Esophagus mucosa (tissue), 1 donor: ENCODE measurements at places on chromosomes 13 and 19.
A peak's percentile ranks its signal among the peaks of the same experiment; 100 is the strongest.

- no peak for ATAC-seq
Observed at GRCh38 chr13:24234200-24234915, 73.8 kb downstream of the SPATA13 start.

GRCh38 chr19:50358483-50359327 lies 6.7 kb downstream of the NAPSA start:
- ATAC-seq = peak; percentile 39

DNA sequence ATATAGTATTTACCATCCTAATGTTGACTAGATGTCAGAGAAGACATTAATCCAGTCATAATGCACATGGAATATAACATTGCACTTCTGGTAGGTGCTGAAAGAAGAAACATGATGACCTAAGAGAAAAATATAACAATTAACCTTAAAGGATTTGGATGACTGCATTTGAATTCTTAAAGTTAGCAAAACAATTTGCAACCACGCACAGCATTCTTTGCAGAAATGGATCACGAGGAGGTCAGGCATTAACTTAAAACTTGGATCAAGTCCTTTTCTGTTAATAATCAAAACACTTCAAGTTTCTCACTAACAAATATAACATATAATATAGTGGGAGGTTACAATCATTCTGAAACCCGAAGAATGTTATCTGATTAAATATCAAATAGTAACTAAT lies 525.0 kb upstream of the SLITRK6 start:
- ATAC-seq = no peak

DNA sequence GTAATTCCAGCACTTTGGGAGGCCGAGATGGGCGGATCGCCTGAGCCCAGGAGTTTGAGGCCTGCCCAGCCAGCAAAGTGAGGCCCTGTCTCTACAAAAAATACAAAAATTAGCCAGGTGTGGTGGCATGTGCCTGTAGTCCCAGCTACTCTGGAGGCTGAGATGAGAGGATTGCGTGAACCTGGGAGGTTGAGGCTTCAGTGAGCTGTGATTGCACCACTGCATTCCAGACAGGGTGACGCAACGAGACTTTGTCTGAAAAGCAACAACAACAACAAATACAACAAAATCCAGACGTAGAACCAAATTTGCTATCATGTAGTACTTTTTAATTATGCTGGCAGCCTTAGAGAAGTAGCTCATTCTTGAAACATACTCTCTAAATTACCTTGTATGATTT lies 277.1 kb downstream of the KLF5 start:
- no peak for ATAC-seq

- peak; percentile 19 for ATAC-seq
Observed at GRCh38 chr19:1244693-1245451, 3.3 kb downstream of the ATP5F1D start.

GRCh38 chr13:61695147-61695546 lies 279.5 kb upstream of the PCDH20 start:
- ATAC-seq = no peak

DNA sequence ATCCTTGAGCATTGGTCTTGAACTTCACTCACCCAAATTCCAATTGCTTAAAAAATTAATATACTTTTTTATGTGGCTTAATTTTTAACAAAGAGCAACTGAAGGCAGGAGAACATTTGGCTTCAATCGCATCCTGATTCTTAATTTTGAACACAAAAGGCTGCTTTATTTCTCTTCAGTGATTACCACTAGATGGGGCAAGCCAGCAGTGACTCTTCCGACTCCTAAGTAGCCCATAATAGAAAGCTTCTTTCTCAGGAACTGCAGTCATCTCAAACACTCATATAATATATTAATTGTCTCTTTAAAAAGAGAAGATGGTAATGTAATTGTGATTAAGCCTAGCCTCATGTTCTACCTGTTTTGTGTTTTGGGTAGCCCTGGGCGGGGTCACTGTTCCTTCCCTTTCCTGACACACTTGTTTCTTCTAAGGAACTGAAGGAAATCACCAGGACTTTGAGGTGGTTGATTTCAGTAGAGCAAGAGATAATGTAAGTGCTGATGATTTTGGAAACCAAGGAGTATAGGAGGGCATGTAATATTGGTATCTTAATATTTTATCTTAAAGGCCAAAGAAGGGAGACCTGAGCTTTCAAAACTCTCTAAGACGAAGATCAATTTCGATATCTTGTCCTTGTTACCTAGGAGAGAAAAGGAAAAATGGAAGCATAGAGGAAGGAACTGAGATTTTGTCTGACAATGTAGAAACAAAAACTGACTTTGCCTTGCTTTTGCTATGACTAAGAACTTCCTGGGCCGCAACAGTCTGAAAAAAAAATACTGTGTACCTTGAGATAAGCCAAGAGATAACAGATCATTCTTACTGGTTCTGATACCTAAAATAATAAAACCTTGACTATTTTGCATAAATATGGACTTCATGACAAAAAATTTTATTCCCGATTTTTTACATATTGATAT lies 73.1 kb downstream of the TNFSF13B start:
- ATAC-seq = no peak

DNA sequence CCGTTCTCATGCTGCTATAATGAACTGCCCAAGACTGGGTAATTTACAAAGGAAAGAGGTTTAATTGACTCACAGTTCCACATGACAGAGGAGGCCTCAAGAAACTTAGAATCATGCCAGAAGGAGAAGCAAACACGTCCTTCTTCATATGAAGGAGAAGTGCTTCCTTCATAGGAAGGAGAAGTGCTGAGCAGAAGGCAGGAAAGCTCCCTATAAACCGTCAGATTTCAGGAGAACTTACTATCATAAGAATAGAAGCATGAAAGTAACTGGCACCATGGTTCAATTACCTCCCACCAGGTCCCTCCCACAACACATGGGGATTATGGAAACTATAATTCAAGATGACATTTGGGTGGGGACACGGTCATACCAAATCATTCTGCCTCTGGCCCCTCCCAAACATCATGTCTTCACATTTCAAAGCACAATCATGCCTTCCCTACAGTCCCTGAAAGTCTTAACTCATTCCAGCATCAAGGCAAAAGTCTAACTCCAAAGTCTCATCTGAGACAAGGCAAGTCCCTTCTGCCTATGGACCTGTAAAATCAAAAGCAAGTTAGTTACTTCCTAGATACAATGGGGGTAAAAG lies 10.6 kb downstream of the ACOD1 start:
- no peak for ATAC-seq

DNA sequence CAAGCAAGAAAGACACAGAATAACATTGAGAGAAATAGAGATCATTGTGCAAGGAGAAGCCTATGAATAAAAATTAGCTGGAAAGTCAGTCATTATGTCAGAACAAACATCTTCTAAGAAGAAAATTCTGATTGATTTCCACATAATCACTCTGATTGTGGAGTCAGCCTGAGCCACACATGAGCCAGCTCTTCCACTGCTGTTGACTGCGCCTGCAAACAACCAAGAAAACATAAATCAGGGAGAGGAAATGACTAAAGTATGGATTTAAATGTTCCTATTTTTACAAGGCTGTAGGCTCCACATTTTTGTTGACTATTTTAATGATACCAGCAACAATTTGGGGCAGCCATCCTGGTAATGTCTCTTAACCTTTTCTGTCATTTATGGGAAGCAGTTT lies 962.3 kb downstream of the EFNB2 start:
- no peak for ATAC-seq

- ATAC-seq = no peak
Observed at GRCh38 chr13:37594550-37594949, 4.0 kb downstream of the POSTN start.

DNA sequence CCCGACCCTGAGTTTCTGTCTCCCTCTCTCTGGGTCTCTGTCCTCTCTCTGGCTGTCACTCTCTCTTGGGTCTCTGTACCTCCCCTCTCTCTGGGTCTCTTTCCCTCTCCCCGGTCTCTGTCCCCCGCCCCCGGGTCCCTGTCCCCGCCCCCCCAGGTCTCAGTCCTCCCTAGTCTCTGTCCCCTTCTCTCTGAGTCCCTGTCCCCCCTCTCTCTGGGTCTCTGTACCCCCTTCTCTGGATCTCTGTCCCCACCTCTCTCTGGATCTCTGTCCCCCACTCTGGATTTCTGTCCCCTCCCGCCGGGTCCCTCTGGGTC lies 2.3 kb upstream of the FTL start:
- no peak for ATAC-seq

GRCh38 chr13:30299786-30300185 lies 7.6 kb downstream of the KATNAL1 start:
- ATAC-seq = no peak

DNA sequence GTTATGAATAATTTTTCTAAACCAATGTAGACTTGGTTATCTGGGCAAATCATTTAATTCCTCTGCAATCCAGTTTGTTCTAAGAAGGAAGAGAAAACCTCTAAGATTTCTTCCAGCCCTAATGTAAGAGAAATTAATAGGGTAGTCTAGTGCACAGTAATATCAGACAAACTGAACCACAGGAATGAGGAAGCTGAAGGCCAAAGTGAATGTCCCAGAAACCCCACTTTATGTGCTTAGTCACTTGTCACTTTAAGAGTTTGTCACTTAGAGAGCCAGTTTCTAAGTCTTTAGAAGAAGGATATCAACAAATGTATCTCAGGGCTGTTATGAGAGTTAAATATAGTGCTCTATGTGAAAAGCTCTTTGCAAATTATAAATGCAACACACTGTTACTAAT lies 750.6 kb downstream of the DIAPH3 start:
- ATAC-seq = no peak

GRCh38 chr13:42808341-42808940 lies 27.1 kb downstream of the FAM216B start:
- ATAC-seq = no peak

DNA sequence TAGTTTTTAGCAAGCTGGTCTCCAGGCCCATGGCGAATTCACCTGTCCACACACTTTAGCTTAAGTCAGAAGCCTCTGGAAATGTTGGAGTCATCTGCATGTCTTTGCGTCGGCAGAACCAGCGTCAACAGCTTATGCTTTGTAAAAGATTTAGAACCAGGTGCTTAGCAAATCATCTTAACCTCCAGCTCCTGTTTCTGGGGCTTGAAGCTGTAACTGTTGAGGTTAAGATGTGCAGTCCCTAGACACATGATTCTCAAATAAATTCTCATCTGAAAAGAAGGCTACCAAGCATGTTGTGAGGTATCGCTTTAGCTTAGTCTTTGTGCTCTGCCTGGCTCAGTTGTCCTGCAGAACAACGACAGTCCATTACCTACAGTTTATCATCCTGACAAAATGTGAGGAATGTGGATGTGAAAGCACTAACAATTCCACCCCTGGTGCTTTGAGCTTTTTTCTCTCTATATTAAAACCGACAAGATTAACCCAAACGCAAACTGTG lies 4.4 kb downstream of the EFNB2 start:
- ATAC-seq = no peak

DNA sequence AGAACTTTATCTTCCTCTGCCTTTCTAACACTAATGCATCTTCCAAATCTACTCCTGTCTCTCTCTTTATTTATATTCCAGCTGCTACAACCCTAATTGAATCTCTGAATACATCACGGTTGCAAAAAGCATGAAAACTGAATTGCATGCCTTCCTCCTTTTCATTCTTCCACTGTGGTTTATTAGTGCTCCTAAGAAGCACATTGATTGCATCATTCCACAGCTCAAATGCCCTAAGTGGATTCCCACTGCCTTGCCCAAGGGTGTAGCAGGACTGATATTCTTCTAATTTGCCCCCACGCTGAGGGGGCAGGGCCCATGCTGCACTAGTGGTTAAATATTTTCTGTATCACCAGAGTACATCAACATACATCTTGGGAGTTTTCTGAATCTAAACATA lies 640.8 kb downstream of the EFNB2 start:
- no peak for ATAC-seq

GRCh38 chr13:42650506-42650905 lies 76.6 kb downstream of the TNFSF11 start:
- no peak for ATAC-seq

GRCh38 chr13:113926951-113927660 lies 46.8 kb downstream of the C13orf46 start:
- ATAC-seq = no peak

GRCh38 chr19:17946965-17947784 lies 14.4 kb downstream of the CCDC124 start:
- ATAC-seq = peak; percentile 17

DNA sequence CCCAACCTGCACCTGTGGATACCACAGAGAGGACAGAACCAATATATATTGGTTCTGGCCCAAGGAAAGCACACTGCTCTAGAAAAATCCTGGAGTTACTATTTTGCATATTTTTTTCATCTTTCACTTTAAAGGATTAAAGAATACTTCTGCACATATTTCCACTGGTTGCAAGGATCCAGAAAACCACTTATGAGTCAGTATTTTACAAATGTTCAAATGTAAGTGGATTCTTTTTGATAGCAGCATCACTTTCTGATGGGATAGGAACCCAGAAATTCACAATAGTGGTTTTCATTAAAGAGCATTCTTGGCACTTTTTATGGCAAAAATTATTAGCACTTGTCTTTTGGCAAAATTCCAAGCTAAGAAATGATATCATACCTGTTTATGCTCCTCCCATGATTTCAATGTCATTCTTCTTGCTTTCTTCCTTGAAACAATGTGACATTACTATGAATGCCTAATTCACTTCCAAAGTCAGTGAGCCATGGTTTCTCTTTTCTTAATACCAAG lies 38.2 kb downstream of the MZT1 start:
- no peak for ATAC-seq

DNA sequence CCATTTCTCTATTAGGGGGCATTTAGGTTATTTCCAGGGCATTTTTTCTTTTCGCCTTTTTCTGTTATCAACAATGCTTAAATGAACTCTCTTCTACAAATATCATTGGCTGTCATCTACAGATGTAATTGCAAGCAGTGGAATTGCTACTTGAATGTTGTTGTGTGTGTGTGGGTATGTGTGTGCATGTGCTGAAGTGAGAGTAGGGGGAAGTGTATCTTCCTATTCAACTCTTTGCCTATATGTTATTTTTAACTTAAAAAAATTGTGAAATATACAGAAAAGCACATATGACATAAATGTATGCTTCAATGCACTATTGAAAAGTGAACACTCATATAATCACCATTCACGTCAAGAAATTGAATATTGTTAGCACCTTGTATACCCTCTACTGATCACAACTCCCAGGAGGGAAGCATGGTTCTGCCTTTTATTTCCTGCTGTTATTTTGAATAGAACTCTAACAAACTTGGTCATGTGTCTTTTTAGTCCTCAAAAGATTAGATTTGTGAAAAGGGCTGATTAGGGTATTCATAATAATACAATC lies 24.7 kb downstream of the WDFY2 start:
- ATAC-seq = no peak

GRCh38 chr19:1276628-1277022 lies 1.3 kb downstream of the FAM174C start:
- no peak for ATAC-seq

- ATAC-seq = no peak
Observed at GRCh38 chr13:29255567-29255966, 339.9 kb downstream of the SLC7A1 start.

- peak; percentile 71 for ATAC-seq
Observed at GRCh38 chr19:49142866-49143335, 12.3 kb downstream of the HRC start.

- no peak for ATAC-seq
Observed at GRCh38 chr13:33079960-33080359, 63.7 kb downstream of the KL start.

DNA sequence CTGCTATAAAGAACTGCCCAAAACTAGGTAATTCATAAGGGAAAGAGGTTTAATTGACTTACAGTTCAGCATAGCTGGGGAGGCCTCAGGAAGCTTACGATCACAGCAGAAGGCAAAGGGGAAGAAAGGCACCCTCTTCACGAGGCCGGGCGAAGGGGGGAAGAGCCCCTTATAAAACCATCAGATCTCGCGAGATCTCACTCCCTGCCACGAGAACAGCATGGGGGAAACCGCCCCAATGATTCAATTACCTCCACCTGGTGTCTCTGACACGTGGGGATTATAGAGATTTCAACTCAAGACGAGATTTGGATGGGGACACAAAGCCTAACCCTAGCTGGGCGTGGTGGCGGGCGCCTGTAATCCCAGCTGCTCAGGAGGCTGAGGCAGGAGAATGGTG lies 42.8 kb downstream of the SLC6A16 start:
- no peak for ATAC-seq
